Right forelimb (tissue), 1 donor: ENCODE measurements at places on chromosomes 2 and 18.

GRCh38 chr2:44244135-44244871 is 31.0 kb upstream of the SLC3A1 start:
- no peak for DNase-seq

GRCh38 chr2:212975333-212975732 is 176.1 kb downstream of the IKZF2 start:
- DNase-seq: no peak

GRCh38 chr2:218149098-218149497 is 17.7 kb downstream of the CXCR1 start:
- no peak for DNase-seq

DNA sequence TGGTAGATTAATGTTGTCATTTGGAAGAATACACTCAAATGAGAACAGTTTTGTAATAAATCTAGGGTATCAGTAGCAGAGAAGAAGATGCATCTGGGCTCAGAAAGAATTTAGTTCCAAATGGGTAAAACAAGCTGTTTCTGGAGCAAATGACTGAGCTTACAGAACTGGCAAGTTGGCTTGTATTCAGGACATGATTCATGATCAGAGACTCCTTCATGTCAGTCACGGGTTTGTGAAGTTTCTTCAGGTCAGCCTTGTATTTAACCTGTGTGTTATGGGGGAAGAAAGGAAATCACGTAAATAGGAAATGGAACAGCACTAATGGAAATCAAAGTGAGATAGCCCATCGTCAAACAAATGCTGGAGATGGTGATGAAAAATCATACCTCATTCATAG is 109.1 kb downstream of the RIF1 start:
- DNase-seq: no peak
